ENCODE measurements at places on chromosomes 7 and 10. TPM values are rescaled to one million over a fixed set of nuclear protein-coding genes. Genes with fewer than 3 reads are reported as not detected.
A peak's percentile ranks its signal among the peaks of the same experiment; 100 is the strongest.

SHH gene
- not detected for total RNA-seq

OR2A42 gene
- not detected for total RNA-seq

PNLIPRP1 gene
- total RNA-seq = not detected

CHST15 gene
- total RNA-seq = 1.3 TPM

- no peak overlapping the region for H3K4me3 ChIP-seq
- H3K27me3 ChIP-seq = no peaks in the 10 kb centered on the region
- no peaks in the 10 kb centered on the region for H3K4me1 ChIP-seq
These were observed 59.8 kb upstream of the TES start for GRCh38 chr7:116150588-116150987.

DNA sequence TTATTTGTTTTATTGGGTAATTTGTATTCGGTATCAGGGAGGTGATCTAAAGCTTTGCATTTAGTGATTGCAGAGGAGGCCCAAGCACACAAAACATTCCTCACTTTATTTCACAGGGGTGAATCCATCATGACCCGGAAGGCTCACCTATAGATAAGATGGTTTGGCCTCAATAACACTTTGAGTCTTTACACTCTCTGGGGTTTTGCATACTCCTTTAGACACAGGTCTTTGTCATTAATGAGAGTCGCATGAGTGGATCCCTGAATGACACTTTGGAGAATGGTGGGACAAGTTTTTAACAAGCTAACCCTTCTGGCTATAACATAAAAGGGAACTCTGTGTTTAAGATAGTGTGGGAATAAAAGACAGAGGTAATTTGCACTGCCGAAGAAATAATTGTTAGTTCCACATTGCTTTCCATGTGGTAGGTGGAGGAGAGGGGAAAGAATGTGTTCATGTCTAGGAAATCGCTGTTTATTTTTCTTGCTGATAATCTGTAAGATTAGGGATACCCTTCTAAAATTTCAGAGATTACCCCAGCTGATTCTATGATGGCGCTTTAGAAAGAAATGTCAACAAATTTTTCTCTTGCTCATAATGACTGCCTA lies 455.8 kb downstream of the TFEC start:
- peaks cover 7% of the 10 kb centered on the region for H3K27me3 ChIP-seq
- DNase-seq = no peak
- H3K4me3 ChIP-seq = peak overlapping the region; percentile 6

DNA sequence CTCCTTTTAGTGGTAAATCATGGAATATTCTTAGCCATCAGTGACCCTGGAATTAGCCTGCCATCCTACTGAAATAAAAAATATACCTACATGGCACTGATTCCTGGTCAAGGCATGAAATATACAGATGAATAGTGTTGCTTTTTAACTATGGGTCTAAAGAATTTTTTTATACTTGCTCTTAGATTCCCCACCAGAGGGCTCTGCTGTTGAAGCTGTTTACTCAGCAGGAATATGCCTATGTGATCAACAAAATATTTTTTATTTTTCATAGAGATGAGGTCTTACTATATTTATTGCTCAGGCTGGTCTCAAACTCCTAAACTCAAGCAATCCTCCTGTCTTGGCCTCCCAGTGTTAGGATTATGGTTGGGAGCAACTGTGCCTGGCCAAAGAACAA lies 13.5 kb downstream of the ZC3HC1 start:
- peaks cover 10% of the 10 kb centered on the region for H3K36me3 ChIP-seq
- DNase-seq = no peak
- H3K27me3 ChIP-seq = no peaks in the 10 kb centered on the region
- H3K4me3 ChIP-seq = no peak overlapping the region
- H3K27ac ChIP-seq = no peak overlapping the region

DNA sequence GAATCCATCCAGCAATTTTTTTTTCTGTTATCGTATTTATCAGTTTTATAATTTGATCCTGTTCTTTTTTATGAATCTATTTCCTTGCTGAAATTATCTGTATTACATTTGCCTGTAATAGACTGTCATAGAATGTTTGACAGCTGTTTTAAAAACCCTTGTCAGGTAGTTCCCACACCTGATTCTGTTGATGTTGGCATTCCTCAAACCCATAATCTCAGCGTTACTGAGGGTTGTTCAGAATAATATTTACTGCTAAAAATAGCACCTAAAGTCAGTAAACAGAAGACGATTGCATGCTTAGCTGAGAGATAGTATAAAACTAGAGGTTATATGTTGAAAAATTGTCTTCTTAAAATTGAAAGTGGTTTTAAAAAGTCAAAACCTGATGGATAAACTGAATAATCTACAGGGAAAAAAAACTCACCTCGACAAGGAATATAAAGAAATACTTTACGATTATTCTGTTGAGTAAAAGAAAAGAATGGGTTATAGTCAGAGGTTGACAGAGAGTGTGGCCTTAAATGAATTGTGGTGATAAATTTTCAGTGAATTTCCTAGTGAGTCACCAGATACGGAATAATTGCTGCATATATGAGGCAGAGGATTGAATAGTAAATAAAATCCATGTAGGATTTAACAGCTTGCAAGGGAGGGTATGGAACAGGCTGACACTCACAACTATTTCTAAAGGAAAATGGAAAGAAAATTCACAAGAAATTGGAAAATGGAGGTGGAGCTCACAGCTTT lies 824.1 kb upstream of the IGFBP3 start:
- no peak overlapping the region for H3K4me3 ChIP-seq
- peaks cover 12% of the 10 kb centered on the region for H3K4me1 ChIP-seq
- no peak overlapping the region for H3K27ac ChIP-seq
- no peaks in the 10 kb centered on the region for H3K27me3 ChIP-seq
- no peaks in the 10 kb centered on the region for H3K36me3 ChIP-seq

- H3K4me3 ChIP-seq = no peak overlapping the region
- no peak overlapping the region for H3K27ac ChIP-seq
- H3K36me3 ChIP-seq = peaks cover 41% of the 10 kb centered on the region
- H3K27me3 ChIP-seq = no peaks in the 10 kb centered on the region
- DNase-seq = no peak
- H3K4me1 ChIP-seq = peaks cover 10% of the 10 kb centered on the region
These were observed 32.5 kb downstream of the CDCA7L start for GRCh38 chr7:21912931-21913780.

DNA sequence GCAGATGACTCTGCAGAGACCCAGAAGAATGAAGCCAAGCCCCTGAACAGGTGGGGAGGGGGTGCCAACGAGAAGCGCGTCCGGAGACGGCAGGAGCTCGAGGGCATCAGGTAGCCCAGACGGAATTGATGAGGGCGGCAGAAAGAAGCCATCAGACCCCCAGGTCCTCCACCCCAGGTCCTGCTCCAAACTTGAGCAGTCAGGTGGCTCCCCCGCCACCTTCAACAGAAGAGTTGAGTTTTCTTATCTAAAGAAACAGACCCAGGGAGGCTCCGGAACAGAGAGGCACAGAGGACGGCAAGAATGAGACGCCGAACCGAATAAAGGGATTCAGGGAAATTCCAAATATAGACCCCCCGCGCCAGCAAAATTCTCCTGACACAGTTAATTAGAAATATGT lies 22.2 kb downstream of the RGS10 start:
- H3K36me3 ChIP-seq = no peaks in the 10 kb centered on the region
- H3K27ac ChIP-seq = no peak overlapping the region
- H3K27me3 ChIP-seq = peaks cover 2% of the 10 kb centered on the region
- DNase-seq = no peak
- peaks cover 24% of the 10 kb centered on the region for H3K4me1 ChIP-seq
- H3K4me3 ChIP-seq = no peak overlapping the region

DNA sequence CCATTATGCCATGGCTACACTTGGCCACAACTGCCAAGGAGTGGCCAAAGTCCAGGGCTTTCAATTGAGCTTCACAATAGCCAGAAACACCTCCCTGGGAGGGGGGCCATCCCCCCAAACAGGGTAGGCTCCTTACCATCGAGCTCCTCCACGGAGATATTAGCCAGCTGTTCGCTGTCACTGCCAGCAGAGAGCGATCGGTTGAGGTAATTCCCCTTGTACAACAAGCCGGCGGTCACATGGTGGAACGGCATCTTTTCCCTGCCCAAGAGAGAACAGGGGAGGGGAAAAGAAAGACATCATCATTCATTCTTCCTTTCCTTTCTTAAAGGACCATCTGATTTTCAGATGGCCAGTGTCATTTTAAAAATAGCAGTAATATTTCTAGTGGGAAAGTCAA lies 133.6 kb downstream of the CALN1 start:
- no peak overlapping the region for H3K4me3 ChIP-seq
- no peak overlapping the region for H3K27ac ChIP-seq
- H3K36me3 ChIP-seq = no peaks in the 10 kb centered on the region
- H3K27me3 ChIP-seq = peaks cover 10% of the 10 kb centered on the region

DNA sequence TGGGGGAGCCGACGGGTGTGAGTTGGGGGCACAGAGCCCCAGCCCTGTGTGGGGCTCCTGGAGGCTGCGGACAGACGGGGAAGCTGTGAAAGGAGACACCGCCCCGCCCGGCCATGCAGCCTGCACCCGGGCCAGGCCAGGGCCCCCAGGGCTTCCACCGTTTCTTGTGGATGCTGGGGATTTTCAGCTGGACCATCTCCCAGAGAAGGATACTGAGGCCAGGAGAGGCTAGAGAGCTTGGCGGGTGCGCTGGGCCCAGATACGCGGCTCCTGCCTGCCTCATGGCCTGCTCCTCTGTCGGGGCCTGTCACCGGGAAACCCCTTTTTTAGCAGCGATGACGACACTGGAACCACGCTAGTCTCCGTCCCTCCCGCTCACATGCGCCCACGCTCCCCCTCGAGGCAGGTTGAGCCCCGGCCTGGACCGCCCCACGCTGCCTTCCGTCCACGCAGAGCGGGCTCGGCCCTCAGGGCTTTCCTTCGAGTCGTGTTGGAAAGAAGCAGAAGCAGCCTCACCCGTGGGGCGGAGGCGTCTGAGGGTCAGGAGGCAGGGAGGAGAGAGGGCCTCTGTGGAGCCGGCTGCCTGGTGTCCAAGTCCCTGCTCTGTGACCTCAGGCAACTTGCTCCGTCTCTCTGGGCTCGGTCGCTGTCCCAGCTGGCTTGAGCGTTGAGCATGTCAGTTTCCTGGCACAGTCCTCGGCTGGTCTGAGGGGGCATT lies 11.7 kb downstream of the TMEM184A start:
- no peak overlapping the region for H3K4me3 ChIP-seq
- no peak overlapping the region for H3K27ac ChIP-seq
- no peaks in the 10 kb centered on the region for H3K4me1 ChIP-seq
- H3K36me3 ChIP-seq = no peaks in the 10 kb centered on the region

GRCh38 chr10:116329153-116329552 lies 4.9 kb downstream of the CCDC172 start:
- peaks cover 13% of the 10 kb centered on the region for H3K27me3 ChIP-seq
- peaks cover 9% of the 10 kb centered on the region for H3K4me1 ChIP-seq
- DNase-seq = no peak
- no peak overlapping the region for H3K27ac ChIP-seq

- no peak for DNase-seq
- H3K27me3 ChIP-seq = no peaks in the 10 kb centered on the region
- peaks cover 12% of the 10 kb centered on the region for H3K4me1 ChIP-seq
- H3K4me3 ChIP-seq = no peak overlapping the region
These were observed 57.5 kb downstream of the HDAC9 start for GRCh38 chr7:18552943-18553604.

DNA sequence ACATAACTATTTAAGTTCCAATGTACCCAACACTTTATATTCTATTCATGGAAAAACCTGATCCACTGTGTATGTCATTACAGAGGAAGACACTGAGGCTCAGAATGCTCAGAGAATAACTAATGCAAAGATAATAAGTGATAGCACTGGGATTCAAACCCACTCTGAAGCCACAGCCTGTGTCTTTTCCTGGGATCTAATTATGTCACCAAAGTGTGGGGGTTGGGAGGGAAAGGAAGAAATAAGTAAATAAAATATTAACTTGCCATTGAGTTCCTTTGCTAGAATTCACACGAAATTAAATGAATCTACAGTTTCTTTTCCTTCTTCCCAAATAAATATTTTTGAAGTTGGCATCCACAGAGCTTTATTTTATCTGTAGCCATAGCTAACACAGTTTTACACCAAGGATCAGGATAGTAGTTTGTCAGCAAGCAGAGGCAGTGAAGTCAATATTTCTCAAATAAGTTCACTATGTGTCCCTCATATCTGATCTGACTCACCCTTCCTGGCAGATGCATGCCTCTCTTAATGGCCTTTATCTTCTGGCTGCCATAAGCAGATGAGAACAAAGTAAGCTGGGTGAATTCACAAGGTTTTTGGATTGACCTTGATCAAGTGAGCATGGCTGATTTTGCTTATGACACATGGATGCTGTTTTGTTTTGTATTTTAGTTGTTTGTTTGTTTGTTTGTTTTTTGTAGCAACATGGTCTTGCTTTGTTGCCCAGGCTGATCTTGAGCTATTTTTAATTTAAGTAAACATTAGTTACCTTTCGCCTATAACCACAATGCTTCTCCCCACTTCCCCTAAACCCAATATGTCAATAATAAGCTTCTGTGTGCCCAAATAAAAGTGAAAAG lies 6.3 kb downstream of the RAPGEF5 start:
- no peak for DNase-seq
- H3K36me3 ChIP-seq = peaks cover 3% of the 10 kb centered on the region
- peaks cover 28% of the 10 kb centered on the region for H3K27me3 ChIP-seq
- no peaks in the 10 kb centered on the region for H3K4me1 ChIP-seq

GRCh38 chr7:26090927-26091519 lies 61.0 kb upstream of the NFE2L3 start:
- no peaks in the 10 kb centered on the region for H3K27me3 ChIP-seq
- H3K4me3 ChIP-seq = no peak overlapping the region
- peaks cover 14% of the 10 kb centered on the region for H3K4me1 ChIP-seq
- no peak for DNase-seq
- H3K36me3 ChIP-seq = no peaks in the 10 kb centered on the region
- H3K27ac ChIP-seq = no peak overlapping the region

- DNase-seq = no peak
- peaks cover 25% of the 10 kb centered on the region for H3K36me3 ChIP-seq
- no peak overlapping the region for H3K4me3 ChIP-seq
- no peak overlapping the region for H3K27ac ChIP-seq
- peaks cover 2% of the 10 kb centered on the region for H3K27me3 ChIP-seq
- peaks cover 54% of the 10 kb centered on the region for H3K4me1 ChIP-seq
These were observed 97.1 kb downstream of the TCF7L2 start for GRCh38 chr10:113047151-113047550.

DNA sequence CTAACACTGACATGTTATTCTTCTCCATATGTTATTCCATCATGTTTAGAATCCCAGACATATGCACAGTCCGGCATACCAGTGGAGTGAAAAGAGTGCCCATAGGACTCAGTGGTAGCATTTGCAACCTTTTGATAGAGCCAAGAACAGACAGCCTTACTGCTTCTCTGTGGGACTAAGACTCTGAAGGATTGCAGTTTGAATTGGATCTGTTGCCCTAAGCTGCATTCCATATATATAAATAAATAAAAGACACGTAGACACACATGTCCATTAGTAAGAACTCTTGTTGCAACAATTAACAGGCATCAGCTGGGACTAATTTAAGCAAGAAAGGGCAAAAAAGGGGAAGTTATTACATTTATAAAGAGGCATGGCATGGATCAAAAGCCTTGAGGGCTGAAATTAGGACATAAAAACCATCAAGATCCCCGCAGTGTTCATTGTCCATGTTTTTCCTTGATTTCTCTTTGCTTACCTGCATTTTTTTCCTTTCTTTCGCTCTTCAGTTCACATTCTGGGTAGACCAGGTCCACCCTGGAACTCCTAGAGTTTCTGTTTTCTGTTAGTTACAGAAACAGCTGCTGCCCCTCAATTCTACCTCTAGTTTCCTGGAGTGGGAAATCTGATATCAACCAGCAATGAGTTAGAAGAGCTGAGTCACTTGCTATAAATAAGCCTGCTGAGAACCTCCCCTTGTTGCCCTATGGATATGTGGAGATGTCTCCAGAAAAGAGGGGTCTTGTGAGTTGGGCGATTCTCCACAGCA lies 132.4 kb downstream of the SORCS1 start:
- H3K4me3 ChIP-seq = no peak overlapping the region
- no peaks in the 10 kb centered on the region for H3K36me3 ChIP-seq

- H3K27me3 ChIP-seq = no peaks in the 10 kb centered on the region
- no peak overlapping the region for H3K27ac ChIP-seq
- H3K4me3 ChIP-seq = peak overlapping the region; percentile 27
- DNase-seq = no peak
These were observed 5.7 kb upstream of the MKRN1 start for GRCh38 chr7:140484951-140485499.
